ENCODE measurements at places on chromosomes 11 and 22. TPM values are rescaled to one million over a fixed set of nuclear protein-coding genes. Genes with fewer than 3 reads are reported as not detected.

The USP2 gene
- 1.9 TPM for total RNA-seq

The TCN1 gene
- total RNA-seq = 0.63 TPM

The STK33 gene
- 3.8 TPM for total RNA-seq

The SPON1 gene
- total RNA-seq = not detected

The PLEKHB1 gene
- 0.63 TPM for total RNA-seq
